ENCODE measurements at places on chromosomes 2 and 18. TPM values are rescaled to one million over a fixed set of nuclear protein-coding genes. Genes with fewer than 3 reads are reported as not detected.

DNA sequence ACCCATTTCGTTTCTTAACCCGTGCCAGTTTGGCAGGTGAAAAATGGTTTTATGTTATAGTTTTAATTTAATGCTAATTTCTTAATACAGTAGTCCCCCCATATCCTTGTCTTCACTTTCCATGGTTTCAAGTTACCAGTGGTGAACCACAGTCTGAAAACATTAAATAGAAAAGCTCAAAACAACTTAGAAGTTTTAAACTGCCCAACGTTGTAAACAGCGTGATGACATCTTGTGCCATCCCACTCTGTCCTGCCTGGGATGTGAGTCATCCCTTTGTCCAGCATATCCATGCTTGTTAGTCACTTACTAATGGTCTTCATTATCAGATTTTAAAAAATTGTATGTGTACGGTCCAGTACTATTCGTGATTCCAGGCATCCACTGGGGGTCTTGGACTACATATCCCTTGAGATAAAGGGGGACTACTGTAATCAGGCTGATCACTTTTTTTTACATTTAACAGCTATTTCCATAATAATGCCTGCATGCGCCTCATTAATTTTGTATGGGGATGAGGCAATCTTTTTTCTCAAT, 31.9 kb downstream of the SLC66A3 start:
- DNase-seq = no peak

Gene DNER
- total RNA-seq = 7.9 TPM

Gene GPR17
- 0.88 TPM for total RNA-seq

Gene MAP4K3
- 68.8 TPM for total RNA-seq

DNA sequence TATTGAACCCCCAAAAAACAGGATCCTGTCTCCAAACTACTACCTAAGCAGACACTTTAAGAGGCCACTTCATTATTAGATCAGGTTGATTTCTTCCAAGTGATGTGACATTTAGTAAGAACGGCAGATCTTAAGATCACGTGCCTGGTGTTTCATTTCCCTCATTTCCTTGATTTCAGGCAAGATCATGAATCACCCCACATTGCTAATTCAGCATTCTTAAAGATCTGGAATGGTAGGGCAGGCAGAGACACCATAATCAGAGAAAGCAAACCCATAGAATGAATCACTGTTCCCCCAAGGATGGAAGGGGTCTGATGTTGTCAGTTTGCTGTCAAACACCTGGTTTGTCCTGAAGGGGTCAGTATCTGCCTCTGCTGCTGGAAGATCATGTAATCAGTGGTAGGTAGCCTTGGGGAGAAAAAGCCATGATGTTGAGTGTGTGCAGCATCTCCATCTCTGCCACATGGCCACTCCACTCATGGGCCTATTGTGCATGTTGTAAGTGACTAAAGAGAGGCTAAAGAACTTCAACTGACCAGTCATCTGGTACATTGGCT, 133.9 kb downstream of the ARHGAP15 start:
- DNase-seq = no peak

- DNase-seq = no peak
Observed at GRCh38 chr2:101821828-101822458, 124.4 kb downstream of the MAP4K4 start.

Gene GRHL1
- total RNA-seq = 134 TPM

GRCh38 chr2:10833021-10833420, 20.4 kb upstream of the PDIA6 start:
- DNase-seq = no peak

DNA sequence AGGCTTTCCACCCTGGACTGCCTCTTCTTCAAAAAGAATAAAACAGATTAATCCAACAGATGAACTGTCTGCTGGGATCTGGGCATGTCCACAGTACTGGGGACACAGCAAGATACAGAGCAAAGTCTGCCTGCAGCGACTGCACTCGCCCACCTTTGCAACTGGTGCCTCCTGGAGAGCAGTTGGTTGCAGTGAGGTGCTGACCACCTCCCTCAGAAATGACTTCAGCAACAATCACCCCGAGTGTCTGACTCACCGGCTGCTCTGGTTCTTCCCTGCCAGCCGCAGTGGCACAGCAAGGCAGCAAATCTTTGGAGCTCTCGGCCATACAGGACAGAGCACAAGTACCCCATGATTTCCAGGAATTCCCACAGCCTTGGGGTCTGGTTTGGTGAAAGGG, 179.7 kb downstream of the ANAPC1 start:
- DNase-seq = peak; percentile 79

- no peak for DNase-seq
Observed at GRCh38 chr2:27832396-27832795, 57.8 kb downstream of the RBKS start.

- DNase-seq = no peak
Observed at GRCh38 chr18:74836296-74837139, 238.8 kb downstream of the ZNF407 start.

Gene NEB
- 4.7 TPM for total RNA-seq

Gene TUBA4B
- not detected for total RNA-seq

Gene CCDC68
- total RNA-seq = 1.1 TPM

- no peak for DNase-seq
Observed at GRCh38 chr2:145203891-145204290, 684.0 kb upstream of the ZEB2 start.

- DNase-seq = no peak
Observed at GRCh38 chr2:23659328-23659727, 267.6 kb downstream of the ATAD2B start.

GRCh38 chr2:109057686-109058085, 68.7 kb upstream of the EDAR start:
- peak; percentile 56 for DNase-seq

- no peak for DNase-seq
Observed at GRCh38 chr18:59881728-59882656, 17.8 kb upstream of the PMAIP1 start.

DNA sequence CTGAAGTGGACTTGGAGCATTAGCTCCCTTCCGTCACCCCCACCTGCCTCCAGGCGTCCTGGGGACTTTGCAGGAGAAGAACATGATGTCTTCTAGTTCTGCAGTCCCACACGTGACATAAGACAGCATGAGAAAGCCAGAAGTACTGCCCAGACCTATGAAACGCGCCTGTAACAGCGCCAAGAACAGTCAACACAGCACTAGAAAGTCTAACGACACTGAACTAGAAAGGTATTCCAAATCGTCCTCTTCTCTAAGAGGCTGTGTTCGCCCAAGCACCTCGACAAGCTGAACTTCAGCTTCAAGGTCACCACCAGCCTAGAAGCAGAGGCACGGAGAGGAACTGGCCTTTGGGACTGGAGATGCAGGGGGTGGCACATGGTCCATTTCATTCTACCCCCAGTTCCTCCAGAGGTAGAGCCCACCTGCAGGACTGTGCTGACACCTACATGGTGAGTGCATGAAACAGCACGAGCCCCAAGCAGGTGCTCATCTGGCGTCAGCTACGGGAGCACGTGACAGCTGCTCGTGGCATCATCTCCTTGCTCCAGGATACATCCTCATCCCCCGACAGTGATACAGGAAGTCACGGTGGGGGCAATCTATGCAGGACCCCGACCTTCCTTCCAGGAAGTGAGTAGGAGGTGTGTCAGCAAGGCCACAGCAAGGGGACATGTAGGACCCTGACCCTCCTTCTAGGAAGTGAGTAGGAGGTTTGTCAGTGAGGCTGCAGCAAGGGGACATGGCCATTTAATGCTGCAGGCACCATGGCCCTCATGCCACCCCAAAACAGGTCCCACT, 3.7 kb downstream of the HDAC4 start:
- no peak for DNase-seq

GRCh38 chr18:2681993-2682603, 26.6 kb downstream of the SMCHD1 start:
- DNase-seq = no peak

Gene EVX2
- not detected for total RNA-seq

GRCh38 chr2:238879621-238880377, 31.9 kb downstream of the TWIST2 start:
- no peak for DNase-seq

DNA sequence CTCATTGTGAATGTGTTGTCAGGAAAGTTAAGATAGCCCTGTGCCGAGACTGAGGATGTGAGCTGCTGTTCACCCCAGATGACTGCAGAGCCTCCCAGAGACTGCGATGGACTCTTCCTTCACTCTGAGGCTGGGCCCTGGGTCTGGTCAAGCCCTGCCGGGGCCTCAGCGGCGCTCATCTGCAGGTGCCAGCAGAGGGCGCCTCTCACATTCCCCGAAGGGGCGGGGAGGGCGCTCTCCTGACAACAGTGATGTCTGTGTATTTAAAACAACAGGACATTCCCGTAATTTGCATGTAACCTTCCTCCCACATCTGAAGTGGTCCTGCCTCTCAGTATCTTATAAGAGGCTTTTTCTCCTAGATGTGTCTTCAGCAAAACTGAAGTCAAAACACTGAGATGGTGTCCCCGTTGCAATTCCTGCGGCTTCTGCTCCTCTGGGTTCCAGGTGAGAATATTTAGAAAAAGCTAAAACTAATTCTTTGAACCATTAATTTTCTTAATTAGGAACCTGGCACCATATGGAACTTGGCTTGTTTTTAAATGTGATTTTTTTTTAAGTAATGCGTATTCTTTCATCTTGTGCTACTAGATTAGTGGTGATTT, 1377.9 kb downstream of the RPIA start:
- no peak for DNase-seq

Gene RAPH1
- total RNA-seq = 148 TPM

Gene TMEM37
- 8.7 TPM for total RNA-seq

DNA sequence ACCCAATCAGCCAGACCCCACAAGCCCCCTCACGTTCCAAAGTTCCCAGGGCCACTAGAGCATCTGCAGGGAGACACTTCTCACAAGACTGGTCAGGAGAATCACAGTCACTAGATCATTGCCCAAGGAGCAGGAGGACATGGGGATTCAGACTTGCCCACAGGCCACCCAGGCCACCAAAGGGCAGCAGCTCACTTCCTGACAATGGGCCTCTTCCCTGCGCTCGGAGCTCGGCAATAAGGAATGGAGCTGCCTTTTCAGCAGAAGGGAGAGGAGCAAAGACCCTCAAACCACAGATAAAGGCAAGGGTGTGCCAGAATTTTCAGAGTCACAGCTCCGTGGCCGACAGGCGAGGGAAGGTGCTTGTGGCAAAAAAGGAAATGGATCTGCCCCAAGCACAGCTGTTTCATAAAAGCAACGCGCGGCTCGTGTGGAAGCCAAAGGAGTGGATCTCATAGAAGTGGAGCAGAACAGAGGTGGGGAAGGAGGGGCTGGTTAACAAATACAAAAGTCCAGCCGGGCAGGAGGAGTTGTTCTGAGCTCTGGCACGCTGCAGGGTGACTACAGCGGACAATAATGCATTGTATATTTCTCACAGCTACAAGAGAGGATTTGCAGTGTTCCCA, 72.1 kb downstream of the EDAR start:
- no peak for DNase-seq

Gene SCYGR4
- not detected for total RNA-seq

Gene SETBP1
- 11.0 TPM for total RNA-seq

Gene ACKR3
- total RNA-seq = 11.8 TPM

DNA sequence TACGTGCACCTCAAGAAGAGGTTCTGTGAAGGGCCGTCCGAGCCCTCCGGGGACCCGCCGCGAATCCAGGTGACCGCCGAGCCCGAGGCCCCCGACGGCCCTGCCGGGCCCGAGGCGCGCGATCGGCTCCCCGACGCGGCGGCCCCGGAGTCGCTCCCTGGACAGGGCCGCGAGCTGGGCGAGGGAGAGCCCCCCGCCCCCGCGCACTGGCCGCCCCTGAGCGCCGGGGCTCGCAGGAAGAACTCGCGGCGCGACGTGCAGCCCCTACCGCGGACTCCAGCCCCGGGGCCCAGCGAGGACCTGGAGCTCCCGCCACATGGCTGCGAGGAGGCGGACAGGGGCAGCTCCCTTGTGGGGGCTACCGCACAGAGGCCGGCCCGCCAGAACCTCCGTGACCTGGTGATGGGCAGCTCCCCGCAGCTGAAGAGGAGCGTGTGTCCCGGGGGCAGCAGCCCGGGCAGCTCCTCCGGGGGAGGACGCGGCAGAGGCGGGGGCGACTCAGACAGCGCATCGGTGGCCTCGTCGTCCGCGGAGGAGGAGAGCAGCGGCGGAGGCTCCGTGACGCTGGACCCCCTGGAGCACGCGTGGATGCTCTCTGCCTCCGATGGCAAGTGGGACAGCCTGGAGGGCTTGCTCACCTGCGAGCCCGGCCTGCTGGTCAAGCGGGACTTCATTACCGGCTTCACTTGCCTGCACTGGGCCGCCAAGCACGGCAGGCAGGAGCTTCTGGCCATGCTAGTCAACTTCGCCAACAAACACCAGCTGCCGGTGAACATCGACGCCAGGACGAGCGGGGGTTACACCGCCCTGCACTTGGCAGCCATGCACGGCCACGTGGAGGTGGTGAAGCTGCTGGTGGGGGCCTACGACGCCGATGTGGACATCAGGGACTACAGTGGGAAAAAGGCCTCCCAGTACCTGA, 812 bp downstream of the SOWAHC start:
- peak; percentile 89 for DNase-seq

Gene PHOSPHO2
- 5.6 TPM for total RNA-seq

DNA sequence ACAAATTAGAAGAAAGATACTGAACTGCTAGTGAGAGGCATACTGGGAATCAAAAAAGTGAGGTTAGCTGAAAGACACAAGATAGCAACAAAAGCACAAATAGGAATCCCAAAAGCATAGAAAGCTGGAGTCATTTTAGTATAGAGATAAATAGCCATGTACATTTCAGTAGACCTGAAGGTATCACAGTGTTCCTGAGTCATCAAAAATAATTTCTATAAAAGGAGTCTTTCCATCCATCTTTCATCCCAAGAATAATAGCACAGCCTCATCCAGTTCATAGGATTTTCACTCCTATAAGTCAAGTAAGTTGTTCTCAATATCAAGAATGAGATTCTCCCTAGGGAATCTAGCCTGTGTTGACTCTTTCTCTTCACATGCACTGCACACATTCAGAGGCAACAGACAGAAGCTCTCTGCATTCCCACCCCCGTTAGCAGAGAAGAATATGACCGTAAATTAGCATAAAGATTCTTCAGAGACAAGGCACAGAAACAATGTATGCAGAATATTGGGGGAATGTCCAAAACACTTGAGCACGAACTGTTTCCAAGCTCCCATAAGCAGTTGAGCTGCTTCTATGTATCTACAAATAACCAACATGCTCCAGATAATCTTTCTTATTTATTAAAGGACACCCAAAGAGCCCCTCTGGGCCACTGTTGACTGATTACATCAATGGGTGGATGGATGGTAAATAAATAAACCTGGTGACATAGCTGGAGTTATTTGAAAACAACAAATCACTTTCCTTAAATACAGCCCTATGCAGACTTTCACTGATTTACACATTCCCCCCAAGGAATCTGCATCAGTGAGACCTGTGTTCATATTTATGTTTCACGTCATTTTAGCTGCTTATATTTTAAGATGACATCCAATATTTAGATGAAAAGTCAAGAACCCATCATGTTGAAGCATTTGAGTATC, 174.5 kb upstream of the PKDCC start:
- DNase-seq = no peak

Gene TSPYL6
- total RNA-seq = not detected

DNA sequence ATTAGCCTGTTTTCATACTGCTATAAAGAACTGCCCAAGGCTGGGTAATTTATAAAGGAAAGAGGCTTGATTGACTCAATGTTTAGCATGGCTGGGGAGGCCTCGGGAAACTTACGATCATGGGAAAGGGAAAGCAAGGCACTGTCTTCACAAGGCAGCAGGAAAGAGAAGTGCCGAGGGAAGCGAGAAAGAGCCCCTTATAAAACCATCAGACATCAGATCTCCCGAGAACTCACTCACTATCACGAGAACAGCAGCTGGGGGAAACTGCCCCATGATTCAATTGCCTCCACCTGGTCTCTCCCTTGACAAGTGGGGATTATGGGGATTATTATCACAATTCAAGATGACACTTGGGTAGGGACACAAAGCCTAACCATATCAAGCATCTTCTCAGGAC, 23.3 kb downstream of the RHOB start:
- no peak for DNase-seq

Gene CYP26B1
- 93.0 TPM for total RNA-seq

GRCh38 chr2:36369716-36370115, 14.1 kb downstream of the CRIM1 start:
- DNase-seq = no peak

Gene FN1
- 63.5 TPM for total RNA-seq

Data from lower leg skin (tissue), 4 donors.